Activated T-helper 1 cell treated with Interleukin-2 at 50 U/mL for 16 hours (primary cell): ENCODE measurements at places on chromosomes 7 and 10.

DNA sequence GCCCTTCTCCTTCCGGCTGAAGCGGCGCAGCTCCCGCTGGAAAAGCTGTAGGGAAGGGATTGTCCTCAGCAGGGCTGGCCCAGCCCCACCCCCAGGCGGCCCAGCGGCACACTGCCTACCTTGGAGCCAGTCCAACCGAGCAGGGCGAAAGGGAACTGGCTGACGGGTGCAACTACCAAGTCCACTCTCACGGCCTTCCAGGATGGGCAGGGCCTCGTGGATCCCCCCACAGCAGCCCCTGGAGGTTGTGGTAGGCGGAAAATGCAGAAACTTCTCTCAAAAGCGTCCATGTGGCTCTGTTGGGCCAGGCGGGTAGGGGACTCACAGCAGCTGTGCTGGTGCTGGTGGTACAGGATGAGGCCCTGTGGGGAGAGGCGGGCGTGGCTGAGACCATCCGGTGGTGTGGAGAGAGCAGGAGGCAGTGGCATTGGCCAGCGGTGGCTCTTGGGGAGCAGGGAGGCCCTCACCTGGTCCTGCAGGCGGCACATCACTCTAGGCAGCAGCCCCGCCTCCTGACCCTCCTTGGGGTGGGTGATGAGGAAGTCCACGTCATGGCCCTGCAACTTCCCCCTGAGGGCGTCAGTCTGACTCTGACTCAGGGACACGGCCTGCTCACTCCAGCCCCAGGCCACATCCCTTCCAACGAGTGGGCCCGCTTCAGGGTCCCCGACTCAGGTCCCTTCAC, 8.4 kb upstream of the PGAM2 start:
- DNase-seq: no peak

- DNase-seq: peak; percentile 41
These were observed 45.0 kb downstream of the ALOX5 start for GRCh38 chr10:45418849-45419675.

- DNase-seq: no peak
These were observed 2.4 kb downstream of the MYL7 start for GRCh38 chr7:44138698-44139097.

DNA sequence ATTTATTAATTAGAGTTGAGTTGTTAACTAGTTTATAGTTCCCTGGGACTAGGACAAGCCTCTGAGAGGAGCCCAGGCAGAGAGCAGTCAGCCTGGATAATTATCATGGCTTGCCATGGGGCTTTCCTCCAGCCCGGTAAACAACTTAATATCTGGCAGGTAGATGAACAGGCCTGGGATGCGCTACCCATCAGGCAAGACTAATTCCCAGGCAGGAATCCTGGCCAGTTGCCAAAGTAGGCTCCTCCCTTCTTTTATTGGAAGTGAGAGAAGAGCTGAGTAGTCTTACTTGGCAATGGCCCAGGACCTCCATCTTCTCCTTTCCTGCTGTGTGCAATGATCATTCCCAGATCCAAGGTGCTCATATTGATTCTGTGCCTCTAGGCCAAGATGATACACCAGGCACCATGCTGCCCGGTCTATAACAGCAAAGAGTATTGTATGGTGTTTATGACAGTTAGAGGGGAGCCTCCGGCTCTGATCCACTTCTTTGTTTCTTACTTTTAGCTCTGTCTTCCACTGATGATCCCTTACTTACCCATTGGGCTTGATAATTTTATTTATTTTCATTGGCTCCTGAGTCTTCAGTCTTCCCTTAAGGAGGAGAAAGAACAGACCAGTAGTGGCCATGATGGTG, 408.7 kb downstream of the REEP3 start:
- no peak for DNase-seq

- no peak for DNase-seq
These were observed 19.7 kb upstream of the DDC start for GRCh38 chr7:50584793-50585408.

- no peak for DNase-seq
These were observed 87.7 kb downstream of the ST7 start for GRCh38 chr7:117041007-117041406.

- DNase-seq: no peak
These were observed 292.5 kb downstream of the HDAC9 start for GRCh38 chr7:18788026-18788425.

- DNase-seq: no peak
These were observed 75.6 kb downstream of the CTBP2 start for GRCh38 chr10:125084614-125085257.

- DNase-seq: no peak
These were observed 31.5 kb downstream of the TCF7L2 start for GRCh38 chr10:112981553-112981952.

DNA sequence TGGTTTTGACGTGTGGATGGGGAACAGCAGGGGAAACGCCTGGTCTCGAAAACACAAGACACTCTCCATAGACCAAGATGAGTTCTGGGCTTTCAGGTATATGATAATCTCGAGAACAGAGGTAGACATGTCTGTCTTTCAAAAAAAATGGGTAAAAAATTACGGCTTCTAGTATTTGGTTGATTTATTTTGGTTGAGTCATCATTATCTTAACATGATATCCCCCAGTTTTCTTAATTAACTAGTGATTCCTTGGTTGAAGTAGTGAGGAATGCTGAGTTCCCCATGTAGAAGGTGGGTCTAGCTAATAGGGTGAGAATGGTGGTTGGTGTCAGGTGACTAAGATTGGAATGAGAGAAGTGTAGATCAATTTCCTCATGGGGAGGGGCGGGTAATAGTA, 10.7 kb downstream of the LIPM start:
- DNase-seq: no peak

- no peak for DNase-seq
These were observed 35.8 kb downstream of the RASGEF1A start for GRCh38 chr10:43230909-43231522.

DNA sequence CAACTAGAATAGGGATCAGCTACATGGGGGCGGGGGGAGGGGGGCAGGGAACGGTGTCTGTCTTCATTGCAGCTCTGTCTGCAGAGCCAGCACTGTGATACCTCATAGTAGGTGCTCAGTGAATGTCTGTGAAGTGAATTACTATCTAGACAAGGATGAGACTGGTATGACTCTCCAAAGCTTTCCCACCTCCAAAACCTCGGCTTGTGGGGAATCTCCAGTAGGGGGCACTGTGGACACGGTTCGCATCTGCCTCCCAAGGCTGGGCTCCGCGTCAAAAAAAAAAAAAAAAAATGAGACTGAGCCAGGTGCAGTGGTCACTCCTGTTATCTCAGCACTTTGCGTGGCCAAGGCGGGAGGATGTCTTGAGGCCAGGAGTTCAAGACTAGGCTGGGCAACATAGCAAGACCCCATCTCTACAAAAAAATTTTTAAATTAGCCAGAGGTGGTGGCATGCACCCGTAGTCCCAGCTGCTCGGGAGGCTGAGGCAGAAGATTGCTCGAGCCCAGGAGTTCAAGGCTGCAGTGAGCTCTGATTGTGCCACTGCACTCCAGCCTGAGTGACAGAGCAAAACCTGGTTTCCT, 9.6 kb downstream of the TRIM56 start:
- DNase-seq: no peak

- peak; percentile 47 for DNase-seq
These were observed 34.8 kb downstream of the GRID2IP start for GRCh38 chr7:6516387-6516983.

DNA sequence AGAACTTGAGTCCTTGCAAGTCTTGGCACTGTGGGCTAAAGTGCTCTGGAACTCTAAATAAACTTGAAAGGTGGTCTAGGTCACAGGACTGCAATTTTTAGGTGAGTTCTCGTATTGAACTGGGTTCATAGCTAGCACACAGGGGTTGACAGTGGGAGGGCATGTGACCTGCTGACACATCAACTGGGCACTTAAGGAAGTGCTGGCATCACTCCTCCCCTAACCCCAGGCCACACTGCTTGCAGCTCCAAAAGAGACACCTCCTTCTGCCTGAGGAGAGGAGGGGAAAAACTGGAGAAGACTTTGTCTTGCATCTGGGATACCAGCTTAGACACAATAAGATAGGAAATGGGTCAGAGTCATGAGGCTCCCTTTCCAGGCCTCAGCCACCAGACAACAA, 38.0 kb upstream of the AASS start:
- no peak for DNase-seq

DNA sequence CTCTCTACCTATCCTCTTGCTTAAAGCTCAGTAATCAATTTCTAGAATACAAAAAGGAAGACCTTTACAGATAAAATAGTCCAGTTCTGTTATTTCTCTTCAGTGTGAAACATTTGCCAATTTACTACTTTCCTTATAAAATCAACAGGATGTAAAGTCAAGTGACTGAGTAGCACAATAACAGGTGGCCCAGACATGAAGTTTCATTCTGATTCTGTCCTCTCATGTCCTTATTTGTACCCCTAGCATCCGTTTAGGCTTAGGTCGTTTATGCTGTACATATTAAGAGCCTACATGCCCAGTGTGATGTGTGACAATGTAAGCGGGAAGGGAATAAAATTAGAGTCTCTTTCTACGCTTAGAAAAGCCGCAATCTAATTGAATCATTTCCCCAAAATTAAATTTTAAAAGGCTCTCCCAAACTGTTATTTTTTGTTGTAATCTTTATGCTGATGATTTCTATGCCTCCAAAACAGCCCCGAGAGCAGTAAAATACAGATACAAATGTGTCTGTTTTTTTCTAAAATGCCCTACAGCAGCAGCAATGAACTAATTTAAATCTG, 29.1 kb downstream of the EPC1 start:
- no peak for DNase-seq

DNA sequence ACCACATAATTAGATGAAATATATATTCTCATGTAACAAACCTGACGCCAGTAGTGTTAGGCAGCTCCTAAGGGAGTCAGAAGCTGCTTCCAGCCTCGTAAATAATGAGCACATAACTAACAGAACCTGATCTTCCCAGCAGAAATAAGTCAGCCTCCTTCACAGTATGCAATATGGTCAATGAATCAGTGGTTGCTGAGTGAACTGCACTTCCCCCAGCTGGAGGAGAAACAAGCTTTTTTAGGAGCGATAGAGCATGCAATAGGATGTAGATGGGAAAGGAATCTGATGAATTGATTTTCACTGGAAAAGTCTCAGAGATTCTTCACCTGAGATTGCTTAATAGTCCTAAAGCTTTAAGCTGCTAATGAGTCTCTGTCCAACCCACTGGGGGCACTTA, 337.2 kb upstream of the LRGUK start:
- no peak for DNase-seq
